ENCODE measurements at places on chromosomes 12 and 14.

- DNase-seq = no peak
These were observed 30.0 kb downstream of the NUMB start for GRCh38 chr14:73428353-73428824.

DNA sequence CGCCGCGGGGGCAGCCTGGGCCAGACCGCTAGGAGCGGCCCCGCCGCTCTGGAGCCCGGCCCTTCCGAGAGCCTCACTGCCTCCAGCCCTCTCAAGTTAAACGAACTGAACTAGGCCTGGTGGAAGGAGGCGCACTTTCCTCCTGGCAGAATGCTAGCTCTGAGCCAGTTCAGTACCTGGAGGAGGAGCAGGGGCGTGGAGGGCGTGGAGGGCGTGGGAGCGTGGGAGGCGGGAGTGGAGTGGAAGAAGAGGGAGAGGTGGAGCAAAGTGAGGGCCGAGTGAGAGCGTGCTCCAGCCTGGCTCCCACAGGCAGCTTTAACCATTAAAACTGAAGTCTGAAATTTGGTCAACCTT, 5.3 kb downstream of the LTB4R start:
- no peak for DNase-seq

DNA sequence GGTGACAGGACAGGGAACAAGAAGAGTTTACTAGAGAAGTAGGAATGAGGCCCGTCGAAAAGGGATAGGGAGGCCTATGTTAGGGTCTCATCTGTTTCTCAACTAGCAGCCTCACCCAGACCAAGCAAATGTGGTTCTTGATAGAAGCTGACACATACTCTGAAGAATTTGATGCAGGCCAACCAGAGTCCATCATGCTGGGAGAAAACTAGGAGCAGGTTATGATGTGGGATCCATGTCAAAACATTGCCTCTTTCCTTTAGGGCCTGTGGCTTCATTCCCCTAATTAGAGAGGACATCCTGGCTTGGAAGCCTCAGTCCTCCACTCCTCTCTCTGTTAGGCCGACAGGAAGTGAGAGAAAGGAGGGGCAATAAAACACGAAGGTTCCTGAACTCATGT, 122.8 kb downstream of the NTF3 start:
- no peak for DNase-seq

DNA sequence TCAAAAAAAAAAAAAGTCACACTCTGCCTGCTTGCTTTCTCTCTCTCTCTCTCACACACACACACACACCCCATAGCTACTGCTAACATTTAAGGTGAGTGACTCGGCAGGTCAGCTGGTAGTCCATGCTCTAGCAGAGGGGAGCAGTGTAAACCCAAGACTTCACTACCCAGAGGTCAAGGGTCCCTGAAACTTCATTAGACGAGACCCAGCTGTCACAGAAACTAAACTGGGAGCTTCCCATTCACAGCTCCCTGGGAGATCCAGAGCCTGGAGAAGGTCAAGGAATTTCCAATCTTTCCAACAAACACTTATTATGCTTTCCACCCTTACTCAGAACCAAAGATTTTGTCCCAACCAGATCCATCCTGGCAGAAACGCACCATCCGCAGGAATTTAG, 33.2 kb downstream of the CKAP4 start:
- no peak for DNase-seq

DNA sequence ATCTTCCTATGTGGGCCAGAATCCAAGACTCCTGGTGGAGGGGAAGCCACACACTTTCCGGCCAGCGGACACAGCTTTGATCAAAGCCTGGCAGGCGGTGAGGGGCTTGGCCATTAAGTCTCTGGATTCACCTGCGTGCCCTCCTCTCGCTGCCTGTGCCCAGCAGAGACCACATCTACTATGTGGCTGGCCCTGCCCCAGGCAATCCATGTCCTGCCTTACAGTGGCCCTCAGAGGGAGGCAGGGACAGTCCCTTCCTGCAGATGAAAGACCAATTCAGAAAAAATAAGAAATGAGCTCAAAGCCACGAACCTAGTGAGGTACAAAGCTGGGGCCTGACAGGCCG, 82.7 kb upstream of the GPR68 start:
- no peak for DNase-seq

GRCh38 chr14:58701156-58701555, 63.4 kb downstream of the DACT1 start:
- no peak for DNase-seq

GRCh38 chr14:69711881-69712560, 54.9 kb upstream of the SRSF5 start:
- no peak for DNase-seq

- DNase-seq = no peak
These were observed 145.7 kb downstream of the NUAK1 start for GRCh38 chr12:105992849-105993740.

DNA sequence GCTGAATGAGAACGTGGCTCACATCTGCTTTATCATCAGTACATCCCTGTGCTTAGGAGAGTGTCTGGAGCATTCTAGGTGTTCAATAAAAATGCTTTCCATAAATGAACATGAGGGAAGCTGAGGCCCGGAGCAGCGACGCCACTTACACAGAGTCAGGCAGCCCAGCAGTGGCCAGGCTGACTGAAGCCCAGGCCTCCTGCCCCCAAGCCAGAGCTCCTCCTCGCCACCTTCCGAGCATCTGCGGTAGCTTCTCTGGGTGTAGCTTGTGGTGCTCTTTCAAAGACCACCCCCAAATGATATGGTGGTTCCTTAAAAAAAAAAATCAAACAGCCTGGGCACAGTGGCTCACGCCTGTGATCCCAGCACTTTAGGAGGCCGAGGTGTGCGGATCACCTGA, 88.8 kb downstream of the FBXL14 start:
- no peak for DNase-seq

All from iPS DF 6.9 (cell line).